T-cell (primary cell): ENCODE measurements at places on chromosomes 2 and 18.

DNA sequence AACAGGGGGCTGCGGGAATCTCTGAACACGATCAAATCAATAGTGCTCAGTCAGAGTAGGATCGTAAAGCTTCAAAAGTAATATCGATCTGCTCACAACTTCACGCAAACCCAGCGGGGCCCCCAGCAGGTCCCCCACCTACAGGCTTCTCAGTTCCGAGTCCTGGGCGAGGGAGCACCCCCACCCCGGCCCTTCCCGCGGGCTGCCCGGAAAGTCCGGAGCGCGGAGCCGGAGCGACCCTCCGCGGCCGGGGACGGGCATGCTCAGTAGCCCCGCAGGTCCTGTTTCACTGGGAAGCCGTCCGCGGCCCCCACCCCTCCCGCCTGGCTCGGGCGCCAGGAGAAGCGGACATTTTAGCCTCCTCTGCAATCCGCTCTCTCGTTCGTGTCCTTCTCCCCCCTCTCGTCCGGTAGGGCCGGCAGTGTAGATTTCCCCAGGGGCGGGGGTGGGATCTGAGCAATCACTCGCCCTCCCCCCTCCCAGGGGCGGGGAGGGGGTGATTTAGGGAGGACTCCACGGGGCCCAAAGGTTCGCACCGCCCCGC is 3.3 kb upstream of the SPRED2 start:
- no peak for DNase-seq

GRCh38 chr18:22663378-22663777 is 245.7 kb upstream of the CTAGE1 start:
- DNase-seq = no peak

GRCh38 chr2:158701101-158701500 is 94.0 kb upstream of the DAPL1 start:
- DNase-seq = no peak

- no peak for DNase-seq
Observed at GRCh38 chr2:39837856-39838453, 58.9 kb upstream of the THUMPD2 start.

GRCh38 chr18:8685141-8685913 is 20.0 kb upstream of the MTCL1 start:
- DNase-seq = no peak

DNA sequence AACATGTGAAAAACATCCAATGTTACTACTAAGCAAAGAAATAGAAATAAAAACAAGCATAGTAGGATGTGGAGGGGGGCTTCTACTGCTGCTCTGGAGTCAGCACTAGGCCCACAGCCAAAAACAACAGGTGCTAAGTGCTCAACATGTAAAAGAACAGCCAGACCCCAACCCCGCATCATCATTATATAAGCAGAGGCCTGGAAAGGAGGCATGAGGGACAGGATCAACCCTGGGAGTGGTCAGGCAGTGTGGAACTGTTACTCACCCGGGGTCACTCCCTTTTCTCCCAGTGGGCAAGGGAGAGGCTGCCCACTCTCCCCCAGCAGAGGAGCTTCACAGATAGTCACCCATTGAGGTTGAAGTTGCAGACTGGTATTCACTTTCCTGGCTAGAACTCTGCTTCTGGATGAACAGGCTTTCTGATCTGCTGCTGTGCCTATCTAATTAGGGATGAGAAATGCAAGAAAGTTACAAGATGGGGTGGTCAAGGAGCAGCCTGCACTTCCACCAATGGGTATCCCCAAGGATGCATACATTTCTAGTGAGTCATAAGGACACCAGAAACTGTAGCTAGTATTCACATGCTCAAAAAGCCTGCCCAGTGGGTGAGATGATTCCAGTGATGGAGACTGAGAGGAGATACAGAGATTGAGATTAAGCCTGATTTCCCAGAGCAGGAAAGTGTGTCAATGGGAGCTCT is 480.1 kb upstream of the TCF4 start:
- no peak for DNase-seq

GRCh38 chr18:75090336-75090735 is 118.6 kb downstream of the PTGR3 start:
- DNase-seq = no peak

- DNase-seq = no peak
Observed at GRCh38 chr2:154457286-154457685, 241.2 kb upstream of the KCNJ3 start.

DNA sequence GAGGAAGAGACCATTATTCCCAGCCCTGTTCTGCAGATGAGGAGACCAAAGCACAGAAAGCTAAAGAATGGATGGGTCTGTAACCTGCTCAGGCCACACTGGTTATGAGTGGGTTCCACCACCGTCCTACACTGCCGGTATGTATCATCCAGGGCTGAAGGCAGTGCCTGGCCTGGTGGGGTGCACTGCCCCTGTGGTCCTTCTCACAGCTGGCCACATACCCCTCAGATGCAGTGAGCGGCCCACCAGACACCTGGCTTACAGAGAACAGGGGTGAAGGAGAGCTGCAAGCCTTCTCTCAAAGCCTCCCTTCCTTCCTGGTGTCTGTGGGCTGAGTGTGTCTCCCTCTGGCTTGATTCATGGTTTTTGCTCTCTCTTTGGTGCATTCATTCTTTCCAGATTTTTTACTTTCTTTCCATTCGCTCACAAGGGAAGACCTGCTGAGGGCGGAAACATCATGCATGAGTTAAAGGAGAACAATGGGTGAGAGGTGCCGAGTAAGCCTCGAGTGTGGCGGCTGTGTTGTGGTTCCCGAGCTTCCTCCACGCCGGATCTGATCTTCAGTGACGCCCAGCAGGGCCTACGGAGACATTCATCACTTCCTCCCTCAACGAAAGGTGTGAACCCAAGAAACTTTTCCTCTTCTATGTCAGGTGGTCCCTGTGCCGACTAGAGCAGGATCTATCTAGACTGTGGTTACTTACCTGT is 62.1 kb upstream of the REL start:
- DNase-seq = peak; percentile 89

DNA sequence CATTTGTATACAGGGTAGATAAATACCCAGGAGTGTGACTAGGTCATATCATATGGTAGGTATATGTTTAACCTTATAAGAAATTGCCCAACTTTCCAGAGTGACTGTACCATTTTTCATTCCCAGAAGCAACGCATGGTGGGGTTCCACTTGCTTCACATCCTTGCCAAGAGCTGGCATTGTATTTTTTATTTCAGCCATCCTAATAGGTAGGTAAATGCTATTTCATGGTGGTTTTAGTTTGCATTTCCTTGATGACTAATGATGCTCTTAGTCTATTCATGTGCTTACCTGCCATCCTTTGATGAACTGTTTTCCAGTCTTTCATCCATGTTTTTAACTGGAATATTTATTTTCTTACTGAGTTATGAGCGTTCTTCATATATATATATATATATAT is 51.9 kb downstream of the MAP4K3 start:
- DNase-seq = no peak

DNA sequence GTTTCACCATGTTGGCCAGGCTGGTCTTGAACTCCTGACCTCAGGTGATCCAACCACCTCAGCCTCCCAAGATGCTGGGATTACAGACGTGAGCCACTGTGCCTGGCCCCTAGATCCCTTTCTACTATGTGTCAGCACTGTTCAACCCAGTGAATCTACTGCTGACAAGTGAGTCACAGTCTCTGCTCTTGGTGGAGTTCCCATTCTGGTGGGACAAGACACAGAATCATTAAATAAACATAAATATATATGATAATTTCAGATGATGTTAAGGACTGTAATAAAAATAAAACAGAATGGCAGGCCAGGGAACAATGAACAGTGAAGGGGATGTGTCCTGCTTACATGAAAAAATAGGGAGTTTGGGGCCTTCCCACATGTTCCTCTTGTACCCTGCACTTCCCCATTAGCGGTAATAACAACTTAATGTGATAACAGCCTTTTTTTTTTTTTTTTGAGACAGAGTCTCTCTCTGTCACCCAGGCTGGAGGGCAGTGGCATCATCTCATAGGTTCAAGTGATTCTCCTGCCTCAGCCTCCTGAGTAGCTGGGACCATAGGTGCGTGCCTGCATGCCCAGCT is 112.2 kb downstream of the CPO start:
- DNase-seq = no peak

- DNase-seq = no peak
Observed at GRCh38 chr2:232280341-232280740, 98.2 kb upstream of the ALPP start.

GRCh38 chr18:68942230-68942629 is 144.3 kb downstream of the CCDC102B start:
- no peak for DNase-seq

GRCh38 chr18:55449412-55450140 is 138.4 kb downstream of the TCF4 start:
- no peak for DNase-seq

DNA sequence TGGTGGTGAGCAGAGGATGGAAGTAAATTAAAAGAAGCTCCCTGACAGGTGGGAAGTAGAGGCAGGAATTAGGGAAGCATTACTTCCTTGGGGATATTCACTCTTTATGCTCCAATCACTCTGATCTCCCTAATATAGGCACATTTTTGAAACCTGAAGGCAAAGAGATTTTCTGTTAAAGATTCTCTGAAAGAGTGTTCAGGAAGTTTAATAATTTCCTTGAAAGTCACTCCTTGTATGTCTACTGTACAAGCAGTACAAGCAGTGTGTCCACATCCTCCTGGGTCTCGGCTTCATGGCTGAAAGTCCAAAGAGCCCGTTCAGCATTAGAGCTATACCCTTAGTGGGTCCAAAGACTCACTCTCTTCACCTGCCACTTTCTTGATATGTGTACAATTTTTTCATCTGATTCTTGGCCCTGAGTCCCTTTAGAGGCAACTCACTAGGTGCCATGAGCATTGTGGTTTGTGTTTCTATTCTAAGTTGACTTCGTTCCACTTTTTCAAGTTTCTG is 60.2 kb downstream of the AAK1 start:
- DNase-seq = no peak

DNA sequence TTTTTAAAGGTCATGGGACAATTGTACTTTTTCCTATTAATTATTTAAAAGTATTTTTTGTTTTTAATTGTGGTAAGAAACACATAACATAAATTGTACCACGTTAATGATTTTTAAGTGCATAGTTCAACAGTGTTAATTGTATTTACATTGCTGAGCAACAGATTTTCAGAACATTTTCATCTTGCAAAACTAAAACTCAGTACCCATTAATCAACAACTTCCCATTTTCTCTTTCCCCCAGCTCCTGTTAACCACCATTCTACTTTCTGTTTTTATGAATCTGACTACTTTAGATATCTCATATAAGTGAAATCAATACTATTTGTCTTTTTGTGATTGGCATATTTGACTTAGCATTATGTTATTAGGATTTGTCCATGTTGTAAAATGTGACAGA is 483.9 kb upstream of the ZNF804A start:
- DNase-seq = no peak

- DNase-seq = no peak
Observed at GRCh38 chr18:6668836-6669235, 60.7 kb upstream of the ARHGAP28 start.

DNA sequence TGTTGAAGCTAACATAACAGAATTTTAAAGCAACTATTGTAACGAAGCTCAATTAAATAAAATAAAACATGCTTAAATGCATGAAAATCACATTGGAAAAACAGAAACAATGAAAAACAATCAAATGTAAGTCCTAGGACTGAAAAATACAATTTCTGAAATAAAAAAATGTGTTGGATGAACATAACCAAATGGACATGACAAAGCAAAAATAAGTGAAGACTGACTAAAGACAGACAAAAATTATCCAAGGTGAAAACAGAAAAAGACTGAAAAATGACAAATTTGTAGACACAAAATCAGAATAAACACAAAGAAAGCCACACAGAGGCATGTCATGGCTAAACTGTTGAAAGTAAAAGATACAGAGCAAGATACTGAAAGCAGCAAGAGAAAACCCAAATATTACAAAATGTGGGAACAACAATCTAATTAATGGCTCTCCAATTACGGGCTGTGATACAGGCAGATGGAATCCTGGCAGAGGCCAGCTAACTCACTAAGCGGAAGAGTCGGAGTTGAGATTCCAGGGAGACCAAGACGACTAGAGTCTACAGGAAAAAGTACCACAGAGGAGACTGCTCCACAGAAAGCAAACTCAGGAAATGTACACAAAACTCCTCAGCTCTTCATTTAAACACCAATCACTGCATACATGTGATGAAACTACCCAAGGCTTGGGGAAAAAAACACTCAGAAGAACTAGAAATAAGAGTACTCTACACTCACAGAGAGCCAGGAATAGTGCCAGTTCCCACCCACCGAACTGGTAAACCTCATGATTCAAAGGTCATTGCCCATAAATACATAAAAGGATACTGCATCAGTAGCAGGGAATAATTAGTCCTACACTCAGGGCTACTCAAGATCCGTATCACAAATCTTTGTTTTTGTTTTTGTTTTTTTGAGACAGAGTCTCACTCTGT is 83.6 kb downstream of the ATAD2B start:
- no peak for DNase-seq

- DNase-seq = no peak
Observed at GRCh38 chr2:119409506-119409905, 22.1 kb upstream of the TMEM37 start.

DNA sequence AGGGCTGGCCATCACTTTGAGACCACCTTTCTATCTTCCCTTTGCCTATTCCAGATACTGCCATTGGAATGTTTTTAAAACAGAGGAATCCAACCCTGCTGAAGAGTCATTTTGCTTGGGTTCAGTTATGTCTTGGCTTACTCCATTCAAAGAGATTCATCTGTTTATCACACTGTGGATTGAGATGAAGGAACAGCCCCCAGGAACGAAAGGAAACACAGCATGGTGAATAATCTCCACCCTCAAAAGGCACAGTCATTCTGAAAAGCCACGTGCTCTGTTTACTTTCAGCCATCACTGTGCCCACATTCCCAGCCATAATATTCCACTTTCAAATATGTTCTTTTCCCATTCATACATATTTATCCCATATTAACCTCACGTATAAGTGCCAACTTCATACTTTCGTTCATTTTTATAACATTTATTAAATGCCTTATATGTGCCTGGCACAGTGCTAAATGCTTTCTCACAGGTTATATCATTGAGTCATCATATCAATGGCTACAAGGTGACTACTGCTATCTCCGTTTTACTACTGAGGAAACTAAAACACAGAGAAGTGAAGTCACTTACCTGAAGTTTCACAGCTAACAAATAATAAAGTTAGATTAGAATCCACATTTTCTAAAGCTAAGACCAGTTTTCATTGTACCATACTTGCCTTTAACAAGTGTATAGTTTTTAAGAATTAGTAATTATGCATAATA is 143.6 kb downstream of the OSR1 start:
- no peak for DNase-seq

- no peak for DNase-seq
Observed at GRCh38 chr2:59150217-59150849, 909.2 kb upstream of the FANCL start.
